ENCODE measurements at places on chromosomes 4 and X.

GRCh38 chr4:62475596-62475995 is 1275.5 kb downstream of the ADGRL3 start:
- DNase-seq, result no peak

GRCh38 chrX:19827088-19827487 is 60.3 kb downstream of the SH3KBP1 start:
- DNase-seq, result no peak

DNA sequence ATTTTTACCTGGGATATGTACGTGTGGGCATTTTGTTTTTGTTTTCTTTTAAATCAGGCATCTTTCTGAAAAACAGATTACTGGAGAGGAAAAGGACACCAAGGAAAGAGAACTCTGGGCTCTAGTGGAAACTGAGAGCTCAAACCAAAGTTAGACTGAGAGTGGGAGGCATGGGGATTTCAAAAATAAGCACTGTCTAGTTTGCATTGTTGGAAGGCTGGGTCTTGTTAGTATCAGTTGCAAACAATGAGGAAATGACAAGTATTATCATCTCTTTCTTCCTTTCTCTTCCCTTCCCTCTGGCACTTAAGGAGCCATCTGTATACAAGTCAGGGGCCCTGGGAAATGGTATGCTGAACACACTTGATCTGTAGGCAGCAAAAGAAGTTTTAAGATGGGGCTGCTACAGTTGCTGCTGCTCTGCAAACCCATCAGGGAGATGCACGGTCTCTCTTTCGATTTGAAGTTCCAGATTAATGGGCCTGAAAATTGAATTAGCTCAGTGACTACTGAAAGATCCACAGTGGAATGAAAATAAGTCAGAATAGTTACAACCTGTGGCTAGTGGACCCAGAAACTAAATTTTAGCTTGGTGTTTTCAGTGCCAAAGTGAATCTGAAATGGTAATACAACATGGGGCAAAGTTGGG is 48.0 kb upstream of the GRXCR1 start:
- no peak for DNase-seq

DNA sequence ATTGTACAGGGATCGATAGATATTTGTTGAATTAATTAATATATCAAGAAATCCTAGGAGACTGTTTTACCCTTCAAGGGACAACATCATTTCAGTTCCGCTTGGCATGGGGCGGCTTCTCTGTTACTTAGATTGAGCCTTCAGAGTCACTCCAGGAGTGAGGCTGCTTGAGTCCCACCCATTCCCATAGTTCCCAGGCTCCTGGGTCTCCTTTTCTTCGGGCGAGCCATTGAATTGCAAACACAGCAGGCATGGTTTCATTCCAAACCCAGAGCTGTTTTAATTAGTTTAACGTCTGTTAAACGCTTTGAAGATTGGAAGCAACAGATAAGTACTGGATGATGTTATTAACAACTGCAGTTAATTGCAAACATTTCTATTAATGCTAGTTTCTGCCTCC is 571 bp upstream of the EDA start:
- DNase-seq, result no peak

DNA sequence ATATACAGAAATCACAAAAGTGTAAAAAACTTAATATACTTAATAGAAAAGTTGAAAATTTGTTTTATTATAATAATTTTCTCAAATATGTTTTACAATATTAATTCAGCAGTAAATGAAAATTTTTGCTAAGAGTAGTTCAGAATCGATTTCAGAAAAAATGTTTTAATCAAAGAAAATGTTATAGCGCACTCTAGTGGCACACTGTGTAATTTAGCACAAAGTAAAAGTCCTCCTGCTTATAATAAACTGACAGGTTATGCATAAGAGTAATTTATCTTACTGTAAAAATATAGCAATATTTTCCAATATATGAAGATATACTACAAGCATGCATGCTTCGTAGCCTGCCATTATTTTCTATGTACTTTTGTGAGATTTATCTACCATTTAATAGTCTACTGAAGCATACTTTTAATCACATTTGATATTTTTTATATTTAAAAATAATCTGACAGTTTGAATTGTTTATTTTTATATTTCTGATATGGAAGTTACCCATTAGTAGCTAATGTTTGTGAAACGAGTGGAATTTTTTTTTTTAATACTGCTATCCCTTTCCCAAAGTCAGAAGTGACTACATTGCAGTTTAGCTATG is 217.9 kb upstream of the KLHL4 start:
- DNase-seq, result no peak

DNA sequence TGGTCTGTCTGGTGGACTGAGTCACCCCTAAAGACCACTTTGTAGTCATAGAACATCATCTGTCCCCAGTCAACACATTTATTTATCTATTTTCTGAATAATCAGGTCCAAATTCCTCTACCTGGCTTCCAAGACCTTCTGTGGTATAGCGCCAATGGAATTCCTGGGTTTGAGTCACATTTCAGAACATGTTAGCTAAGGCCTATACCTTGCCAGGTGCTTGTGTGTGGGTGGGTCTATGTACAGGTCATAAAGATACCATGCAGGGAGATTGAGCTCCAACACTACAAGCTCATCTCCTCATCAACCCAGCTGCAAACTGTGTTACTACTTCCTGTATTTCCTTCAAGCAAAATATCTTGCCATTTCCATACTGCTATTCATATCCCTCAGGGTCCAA is 113.3 kb downstream of the TRAPPC11 start:
- no peak for DNase-seq

GRCh38 chr4:100605144-100605543 is 87.3 kb upstream of the EMCN start:
- DNase-seq, result no peak

- no peak for DNase-seq
Observed at GRCh38 chr4:10460313-10461047, 3.3 kb upstream of the ZNF518B start.

DNA sequence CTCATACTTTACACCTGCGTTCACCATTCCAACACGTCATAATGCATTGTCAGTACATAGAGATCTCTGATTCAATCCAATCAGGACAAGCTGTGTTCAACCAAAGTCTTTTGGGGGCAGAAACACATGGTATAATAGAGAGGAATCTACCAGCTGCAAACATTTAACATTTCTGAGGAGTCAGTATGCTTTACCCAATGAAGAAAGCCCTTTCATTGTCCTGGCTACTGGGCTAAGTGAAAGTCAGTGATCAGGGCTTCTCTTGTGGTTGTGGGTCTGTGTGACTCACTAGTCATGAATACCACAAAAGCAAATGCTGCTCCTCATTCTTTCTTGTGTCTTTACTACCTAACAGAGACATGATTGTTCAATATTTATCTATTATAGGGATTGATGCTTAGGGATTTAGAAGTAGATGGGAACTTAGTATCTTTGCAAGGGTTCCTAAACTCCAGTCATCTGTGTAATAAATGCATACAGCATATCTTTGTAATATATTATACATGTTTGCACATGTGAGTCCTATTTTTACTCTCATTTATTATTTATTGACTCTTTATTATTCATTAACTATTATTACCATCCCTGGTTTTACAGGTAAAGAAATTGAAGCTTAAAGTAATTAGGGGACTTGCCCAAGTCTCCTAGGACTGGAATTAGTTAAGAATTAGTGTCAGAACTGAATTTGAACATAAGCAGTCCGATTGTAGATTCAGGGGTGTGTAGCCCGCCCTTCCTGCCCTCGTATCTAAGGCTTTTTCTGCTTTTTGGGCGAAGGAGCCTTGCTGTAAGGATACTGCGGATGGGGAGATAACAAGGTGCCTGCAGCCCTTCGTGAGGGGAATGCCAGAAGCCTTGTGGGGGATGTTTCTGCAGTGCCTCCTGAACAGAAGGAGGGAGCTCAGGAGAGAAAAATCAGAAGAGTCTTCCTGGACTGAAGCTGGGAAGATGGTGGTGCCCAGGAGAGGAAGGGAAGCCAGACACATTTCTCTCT is 353.1 kb upstream of the BOD1L1 start:
- no peak for DNase-seq

GRCh38 chr4:189765736-189766135 is 174.9 kb upstream of the FRG1 start:
- DNase-seq, result no peak
